ENCODE measurements at places on chromosomes 1 and 21.
A peak's percentile ranks its signal among the peaks of the same experiment; 100 is the strongest.

DNA sequence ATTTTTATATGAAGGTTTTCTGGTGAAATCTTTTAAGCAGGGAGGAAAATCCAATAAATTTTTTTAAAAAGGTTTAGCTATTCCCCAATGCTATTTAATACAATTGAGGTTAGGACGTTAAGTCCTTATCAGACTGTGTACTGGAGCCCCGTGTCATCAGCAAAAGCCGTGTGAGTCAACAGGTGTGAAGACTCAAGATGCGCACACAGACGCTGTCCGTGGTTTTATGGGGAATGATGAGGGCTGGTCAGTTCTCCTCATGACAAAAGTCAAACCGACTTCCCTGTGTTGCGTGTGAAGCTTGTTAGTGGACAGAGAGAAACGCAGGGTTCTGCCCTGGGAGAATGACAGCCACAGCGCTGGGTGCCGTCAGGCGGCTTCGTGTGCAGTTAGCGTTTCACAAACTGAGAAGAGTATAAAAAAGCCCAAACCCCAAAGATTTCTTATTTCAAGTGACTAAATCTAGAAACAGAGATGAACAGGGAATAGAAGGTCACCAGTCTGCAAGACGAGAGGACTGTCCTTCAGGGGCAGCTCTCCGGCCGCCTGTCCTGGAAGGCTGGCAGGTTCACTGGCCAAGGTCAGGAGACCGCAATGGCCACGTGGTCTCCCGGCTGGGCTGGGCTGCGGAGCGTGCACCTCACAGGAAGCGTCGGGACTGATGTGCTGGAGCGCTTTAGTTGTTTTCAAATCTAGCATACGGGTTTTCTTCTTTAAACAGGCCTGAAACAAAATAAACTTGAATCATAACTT is 22.4 kb downstream of the PTTG1IP start:
- no peak for DNase-seq

- no peak for DNase-seq
Measured at GRCh38 chr1:15524021-15524282, at the start of gene CASP9. Gene CASP9, minus strand, starts transcription at chr1:15524215. Its CDS starts 15 bp downstream, at chr1:15524200.

- DNase-seq: no peak
Measured at GRCh38 chr1:212544110-212544509, 64.5 kb upstream of the ATF3 start.

- no peak for DNase-seq
Measured at GRCh38 chr1:176315519-176316220, 108.6 kb upstream of the COP1 start.

DNA sequence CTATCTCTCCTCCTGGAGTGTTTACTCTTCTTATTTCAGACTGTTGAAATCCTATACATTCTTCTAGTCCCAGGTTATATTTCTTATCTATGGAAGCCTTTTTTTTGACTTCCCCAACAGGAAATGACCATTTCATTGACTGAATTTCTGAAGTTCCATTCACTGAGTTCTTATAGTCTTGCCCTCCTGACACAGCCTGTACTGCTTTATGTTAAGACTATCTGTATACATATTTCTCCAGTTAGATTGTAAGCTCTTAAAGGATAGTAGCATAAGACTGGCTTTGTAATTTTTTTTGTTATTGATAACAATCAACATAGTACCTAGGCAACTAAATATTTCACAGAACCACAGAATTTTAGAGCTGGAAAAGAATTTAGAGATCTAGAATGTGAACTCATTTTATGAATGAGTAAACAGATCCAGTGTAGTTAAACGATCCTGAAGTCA is 14.9 kb upstream of the MACF1 start:
- no peak for DNase-seq

DNA sequence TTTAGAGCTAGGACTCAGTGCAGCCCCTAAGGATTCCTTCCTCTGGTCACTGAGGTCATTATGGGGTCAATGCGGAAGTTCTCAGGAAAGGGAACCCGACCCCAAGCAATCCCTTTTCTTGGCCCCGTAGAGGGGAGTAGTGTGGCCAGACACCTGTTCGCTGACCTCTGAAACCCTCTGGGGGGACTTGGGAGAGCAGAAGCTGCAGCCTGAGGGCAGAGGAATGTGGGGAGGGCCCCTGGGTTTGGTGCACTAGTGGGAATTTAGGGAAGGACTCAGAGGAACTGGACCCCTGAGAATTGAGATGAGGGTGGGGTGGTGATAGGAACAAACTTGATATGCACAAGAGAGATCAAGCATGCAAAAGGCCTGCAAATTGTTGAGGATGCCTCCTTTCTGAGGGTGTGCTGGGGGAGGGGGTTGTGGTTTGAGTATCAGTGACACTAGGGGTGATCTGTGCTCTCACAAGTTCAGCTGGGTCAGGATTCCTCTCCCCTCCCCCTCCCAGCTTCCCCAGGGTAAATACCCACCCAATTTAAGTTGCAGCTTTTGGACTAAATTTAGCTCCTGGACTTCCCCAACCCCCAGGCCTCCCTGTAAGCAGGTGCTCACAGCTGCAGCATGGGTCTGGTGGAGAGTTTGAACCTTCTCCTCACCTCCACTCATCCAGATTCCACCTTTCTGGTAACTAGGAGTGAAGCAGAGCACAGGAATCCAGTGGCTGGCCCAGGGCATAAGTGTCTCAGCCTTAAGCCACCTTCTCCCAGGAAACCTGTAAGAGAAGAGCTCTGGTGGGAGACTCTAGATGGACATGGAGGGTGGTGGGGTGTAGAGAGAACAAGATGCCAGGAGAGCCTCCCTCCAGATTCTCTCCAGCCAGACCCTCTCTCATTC is 13.5 kb downstream of the ADAMTSL4 start:
- no peak for DNase-seq

- no peak for DNase-seq
Measured at GRCh38 chr1:14440731-14441130, 157.8 kb upstream of the KAZN start.

DNA sequence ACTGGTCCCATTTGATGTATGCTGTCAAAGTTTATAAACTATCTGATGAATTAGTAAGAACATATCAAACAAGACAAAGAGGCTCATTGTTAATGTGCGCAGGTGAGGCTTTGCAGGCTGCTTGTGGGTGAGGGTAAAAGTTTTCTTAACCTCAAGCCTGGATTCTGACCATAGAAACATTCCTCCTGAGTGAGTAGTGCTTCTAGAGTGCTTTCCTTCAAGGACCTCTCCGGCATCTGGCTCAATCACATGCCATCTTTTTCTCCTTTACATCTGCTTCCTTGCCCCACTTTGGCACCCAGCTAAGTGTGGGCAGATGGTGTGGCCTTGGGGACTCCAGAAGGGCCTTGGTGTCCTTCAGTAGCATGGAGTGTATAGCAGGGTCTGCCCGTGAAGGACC is 104.0 kb downstream of the ROR1 start:
- no peak for DNase-seq

GRCh38 chr21:44739316-44739715 is 27.9 kb upstream of the TSPEAR start:
- DNase-seq: no peak

GRCh38 chr1:116475850-116476218 is 95.0 kb downstream of the CD58 start:
- DNase-seq: no peak

DNA sequence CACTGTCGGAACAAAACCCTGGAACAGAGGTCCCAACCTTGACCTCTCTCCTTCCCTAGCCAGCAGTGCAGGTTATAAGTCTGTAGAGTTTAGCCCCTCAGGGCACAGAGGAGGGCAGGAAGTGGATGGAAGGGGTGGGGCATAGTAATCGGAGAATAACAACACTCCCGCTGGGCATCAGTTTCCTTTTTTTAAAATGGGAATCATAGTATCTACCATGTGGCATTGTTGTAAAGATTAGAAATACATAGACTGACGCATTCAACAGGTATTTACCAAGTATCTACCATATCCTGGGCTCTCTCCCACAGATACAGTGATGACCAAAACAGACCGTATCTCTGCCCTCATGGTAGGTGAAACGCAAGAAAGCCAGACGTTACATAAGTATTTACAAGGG is 24.9 kb upstream of the ATF3 start:
- DNase-seq: no peak

DNA sequence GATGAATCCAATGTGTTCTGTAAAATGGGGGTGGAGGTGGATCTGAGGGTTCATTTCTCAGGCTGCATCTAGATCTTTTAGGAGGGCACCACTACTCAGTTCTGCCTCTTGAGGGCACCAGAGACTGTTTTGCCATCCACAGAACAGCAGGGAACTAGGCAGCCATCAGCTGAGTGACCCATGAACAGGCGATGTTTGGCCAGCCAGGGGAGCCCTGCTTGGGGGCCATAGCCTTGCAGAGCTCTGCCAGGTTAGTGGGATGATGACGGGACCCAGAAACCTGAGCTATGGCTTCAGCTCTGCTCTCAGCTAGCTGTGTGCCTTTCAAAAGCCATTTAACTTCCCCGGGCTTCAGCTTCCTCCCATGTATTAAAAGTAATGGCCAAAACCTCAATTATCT is 13.4 kb upstream of the NOS1AP start:
- DNase-seq: peak; percentile 11

- no peak for DNase-seq
Measured at GRCh38 chr1:29811727-29812407, 575.5 kb downstream of the PTPRU start.

DNA sequence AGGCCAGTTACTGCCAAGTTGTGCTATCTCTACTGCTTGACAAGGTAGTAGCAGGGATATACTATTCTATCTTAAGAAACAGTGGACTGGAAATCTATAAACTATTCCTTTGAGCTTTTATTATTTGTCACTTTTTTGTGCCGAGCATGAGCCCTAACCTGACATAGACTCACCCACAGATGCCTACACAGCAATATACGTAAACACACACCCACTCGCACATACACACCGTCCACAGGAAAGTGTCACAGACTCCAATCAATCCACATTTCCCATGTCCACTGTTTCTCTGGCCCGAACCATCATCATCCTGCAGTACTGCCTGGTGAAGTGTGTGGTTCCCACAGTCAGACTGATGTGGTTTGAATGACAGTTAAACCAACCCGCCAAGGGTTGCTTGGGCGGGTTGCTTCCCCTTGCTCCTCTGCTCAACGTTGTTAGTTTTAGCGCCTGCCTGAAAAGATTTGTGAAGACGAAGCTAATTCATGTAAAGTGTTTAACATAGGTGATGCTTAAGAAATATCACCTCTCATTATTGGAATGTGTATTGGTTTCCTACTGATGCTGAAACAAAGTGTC is 47.2 kb downstream of the ADAMTS1 start:
- DNase-seq: no peak

GRCh38 chr1:236213534-236213933 is 68.2 kb downstream of the ERO1B start:
- DNase-seq: no peak

- DNase-seq: no peak
Measured at GRCh38 chr1:77407738-77408375, 126.0 kb downstream of the AK5 start.

DNA sequence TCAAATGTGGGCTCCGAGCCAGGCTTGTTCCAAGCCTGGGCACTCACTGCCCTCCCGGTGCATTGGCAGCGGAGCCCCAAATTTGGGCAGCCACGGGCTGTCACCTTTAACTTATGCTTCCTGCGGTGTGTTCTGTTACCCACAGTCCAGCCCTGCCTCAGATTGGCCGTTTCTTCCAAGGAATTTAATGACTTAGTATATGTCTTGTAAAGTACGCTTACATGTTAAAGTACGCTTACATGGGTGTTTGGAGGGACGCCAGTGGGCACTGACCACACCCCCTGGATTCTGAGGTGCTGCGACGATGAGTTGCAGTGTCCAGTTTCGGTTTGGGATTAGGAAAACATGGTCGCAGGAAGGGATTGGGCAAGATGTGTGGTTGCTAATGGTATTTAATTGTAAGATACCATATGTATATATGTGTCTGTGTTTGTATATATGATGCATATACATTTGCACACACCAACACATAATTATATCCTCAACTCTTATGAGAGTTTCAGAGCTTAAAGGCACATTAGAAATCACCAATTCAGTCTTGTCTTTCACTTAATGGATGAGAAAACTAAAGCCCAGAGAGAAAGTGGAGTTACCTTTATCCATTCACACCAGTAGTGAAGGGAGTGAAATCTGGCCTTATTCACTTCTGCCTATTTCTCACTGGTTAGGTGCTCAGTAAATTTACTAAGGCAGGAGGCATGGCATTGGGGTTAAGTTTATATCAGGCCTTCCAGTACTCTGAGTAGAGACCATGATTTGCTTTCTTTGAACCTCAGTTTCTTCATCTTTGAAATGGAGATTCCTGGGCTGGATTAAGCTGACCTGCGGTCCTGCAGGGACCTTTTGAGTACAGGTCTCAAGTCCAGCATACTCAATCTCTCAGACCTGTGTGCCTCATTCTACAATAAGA is 1.0 kb downstream of the SMYD2 start:
- no peak for DNase-seq

DNA sequence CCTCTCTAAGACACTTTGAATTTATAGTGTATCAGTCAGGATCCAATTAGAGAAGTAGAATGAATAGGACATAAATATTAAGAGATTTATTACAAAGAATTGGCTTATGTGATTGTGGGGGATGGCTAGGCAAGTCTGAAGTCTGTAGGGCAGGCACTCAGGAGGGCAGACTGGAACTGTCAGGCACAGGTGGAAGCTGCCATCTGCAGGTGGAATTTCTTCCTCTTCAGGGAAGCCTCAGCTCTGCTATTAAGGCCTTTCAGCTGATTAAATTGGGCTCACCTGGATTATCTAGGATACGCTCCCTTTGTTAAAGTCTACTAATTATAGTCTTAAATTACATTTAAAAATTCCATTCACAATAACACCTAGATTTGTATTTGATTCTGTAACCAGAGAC is 92.0 kb upstream of the HAO2 start:
- DNase-seq: no peak

DNA sequence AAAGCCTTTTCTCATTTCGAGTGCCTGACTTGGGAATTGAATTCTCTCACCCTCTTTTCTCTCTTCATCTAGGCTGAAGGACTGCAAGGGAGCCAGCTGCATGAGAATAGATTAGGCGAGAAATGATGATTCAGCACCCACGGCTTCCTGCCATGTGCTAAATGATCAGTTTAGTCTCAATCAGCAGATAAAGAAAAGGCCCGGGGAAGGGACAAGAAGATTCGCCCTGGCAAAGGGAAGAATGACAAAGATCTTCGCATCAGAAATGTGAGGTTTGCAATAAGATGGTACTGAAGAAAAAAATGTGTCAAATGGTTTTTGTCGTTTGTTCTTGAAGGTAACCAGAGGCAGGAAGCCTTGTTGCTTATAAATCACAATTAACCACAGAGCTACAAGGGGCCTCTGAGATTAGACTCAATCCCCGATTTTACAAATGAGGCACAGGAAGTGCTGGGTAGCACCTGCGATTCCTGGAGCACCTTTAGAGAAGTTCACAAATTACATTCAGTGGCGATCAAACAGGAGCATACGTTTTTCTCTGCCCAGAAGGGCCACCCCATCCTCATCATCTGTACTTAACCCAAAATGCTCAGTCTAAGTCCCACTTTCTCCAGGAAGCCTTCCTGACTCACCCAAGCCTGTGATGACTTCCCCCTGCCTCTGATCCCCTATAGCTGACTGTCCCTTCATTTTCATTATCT is 183.4 kb downstream of the ZNF281 start:
- DNase-seq: no peak

Data from GOT3 (cell line).